ENCODE measurements at places on chromosomes 6 and 20. TPM values are rescaled to one million over a fixed set of nuclear protein-coding genes. Genes with fewer than 3 reads are reported as not detected.

GRCh38 chr6:35544769-35545361 lies 32.2 kb upstream of the TULP1 start:
- no peak for DNase-seq

The PDYN gene
- total RNA-seq: not detected

- peak; percentile 92 for DNase-seq
These were observed 44.8 kb downstream of the AGPAT4 start for GRCh38 chr6:161228921-161229591.

The NKX2-2 gene
- total RNA-seq: not detected

DNA sequence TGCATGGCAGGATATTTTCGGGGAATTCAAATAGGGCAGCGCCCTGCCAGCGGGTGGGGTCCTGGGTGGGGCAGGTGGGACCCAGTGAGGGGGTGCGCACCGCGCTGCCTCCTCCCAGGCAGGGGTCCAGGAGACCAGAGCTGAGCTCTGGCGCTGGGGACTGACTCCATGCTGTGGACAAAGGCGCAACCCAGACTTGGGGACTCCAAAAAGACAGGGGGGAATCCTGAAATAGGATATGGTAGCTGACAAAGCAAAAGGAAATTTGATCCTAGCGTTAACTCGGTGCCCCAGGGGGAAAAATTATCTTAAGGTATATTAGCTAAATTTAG lies 23.6 kb downstream of the TFAP2A start:
- DNase-seq: no peak

DNA sequence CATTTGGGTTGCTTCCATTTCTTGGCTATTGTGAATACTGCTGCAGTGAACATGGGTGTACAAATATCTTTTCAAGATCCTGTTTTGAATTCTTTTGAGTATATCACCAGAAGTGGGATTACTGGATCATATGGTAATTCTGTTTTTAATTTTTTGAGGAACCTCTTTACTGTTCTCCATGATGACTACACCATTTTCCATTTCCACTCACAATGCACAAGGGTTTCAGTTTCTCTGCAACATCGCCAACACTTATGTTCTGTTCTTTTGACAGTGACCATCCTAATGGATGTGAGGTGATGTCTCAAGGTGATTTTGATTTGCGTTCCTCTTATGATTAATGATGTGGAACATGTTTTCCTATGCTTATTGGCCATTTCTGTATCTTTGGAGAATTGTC lies 214.4 kb upstream of the ZFP64 start:
- DNase-seq: no peak

GRCh38 chr6:125824946-125825771 lies 34.4 kb downstream of the NCOA7 start:
- no peak for DNase-seq

DNA sequence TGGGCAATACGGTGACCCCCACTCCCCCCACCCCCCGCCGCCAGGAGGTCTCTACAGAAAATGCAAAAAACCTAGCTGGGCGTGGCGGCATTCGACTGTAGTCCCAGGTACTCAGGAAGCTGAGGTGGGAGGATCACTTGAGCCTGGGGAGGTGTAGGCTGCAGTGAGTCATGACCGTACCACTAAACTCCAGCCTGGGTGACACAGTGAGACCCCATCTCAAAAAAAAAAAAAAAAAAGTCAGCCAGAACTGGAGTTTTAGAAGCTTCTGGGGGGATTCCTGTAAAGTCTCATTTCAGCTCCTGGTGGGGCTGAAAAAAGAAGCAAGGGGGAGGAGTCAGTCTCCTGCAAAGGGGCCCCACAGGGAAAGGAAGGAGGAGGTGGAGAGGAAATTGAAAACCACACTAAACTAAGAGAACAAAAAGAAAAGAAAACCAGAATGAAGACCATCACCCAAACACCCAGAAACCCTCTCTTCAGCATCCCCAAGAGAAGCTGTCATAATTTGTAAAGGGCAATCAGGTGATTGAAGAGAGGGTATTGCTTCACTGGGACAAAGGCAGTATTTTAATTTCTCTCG lies 50.4 kb downstream of the NOL4L start:
- DNase-seq: no peak

The ZKSCAN8 gene
- 5.0 TPM for total RNA-seq

DNA sequence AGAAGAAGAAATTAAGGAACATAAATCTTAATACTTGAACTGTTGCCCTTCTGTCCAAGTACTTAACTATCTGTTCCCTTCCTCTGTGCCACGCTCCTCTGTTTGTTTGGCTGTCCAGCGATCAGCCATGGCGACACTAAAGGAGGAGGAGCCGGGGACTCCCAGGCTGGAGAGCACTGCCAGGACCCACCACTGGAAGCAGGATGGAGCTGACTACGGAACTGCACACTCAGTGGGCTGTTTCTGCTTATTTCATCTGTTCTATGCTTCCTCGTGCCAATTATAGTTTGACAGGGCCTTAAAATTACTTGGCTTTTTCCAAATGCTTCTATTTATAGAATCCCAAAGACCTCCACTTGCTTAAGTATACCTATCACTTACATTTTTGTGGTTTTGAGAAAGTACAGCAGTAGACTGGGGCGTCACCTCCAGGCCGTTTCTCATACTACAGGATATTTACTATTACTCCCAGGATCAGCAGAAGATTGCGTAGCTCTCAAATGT lies 17.1 kb downstream of the IRF4 start:
- no peak for DNase-seq

The PI3 gene
- total RNA-seq: not detected

GRCh38 chr6:108744996-108745395 lies 103.2 kb upstream of the ARMC2 start:
- no peak for DNase-seq

The IP6K3 gene
- 0.65 TPM for total RNA-seq

GRCh38 chr6:12289933-12290820 lies at the start of gene EDN1:
TSS of gene EDN1 (plus strand) at chr6:12290361. CDS start at chr6:12290630, 269 bp downstream.
- peak; percentile 44 for DNase-seq

The APOBEC2 gene
- total RNA-seq: not detected

- DNase-seq: no peak
These were observed 116.9 kb upstream of the DTNBP1 start for GRCh38 chr6:15779726-15780125.

DNA sequence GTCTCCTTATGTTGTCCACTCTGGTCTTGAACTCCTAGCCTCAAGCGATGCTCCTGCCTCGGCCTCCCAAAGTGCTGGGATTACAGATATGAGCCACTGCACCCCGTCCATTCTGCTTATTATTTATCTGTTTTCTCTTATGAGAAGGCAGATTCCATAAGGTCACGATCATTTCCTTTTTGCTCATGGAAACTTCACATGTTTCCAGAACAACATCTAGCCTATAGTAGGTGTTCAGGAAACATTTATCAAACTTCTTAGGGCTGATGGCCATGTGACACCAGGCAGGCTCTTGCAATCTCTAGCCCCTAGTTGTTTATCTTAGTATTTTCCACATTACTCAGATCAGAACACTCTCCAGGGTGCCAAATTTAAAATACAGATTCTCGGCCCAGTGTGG lies 61.2 kb downstream of the ZFP64 start:
- DNase-seq: no peak

DNA sequence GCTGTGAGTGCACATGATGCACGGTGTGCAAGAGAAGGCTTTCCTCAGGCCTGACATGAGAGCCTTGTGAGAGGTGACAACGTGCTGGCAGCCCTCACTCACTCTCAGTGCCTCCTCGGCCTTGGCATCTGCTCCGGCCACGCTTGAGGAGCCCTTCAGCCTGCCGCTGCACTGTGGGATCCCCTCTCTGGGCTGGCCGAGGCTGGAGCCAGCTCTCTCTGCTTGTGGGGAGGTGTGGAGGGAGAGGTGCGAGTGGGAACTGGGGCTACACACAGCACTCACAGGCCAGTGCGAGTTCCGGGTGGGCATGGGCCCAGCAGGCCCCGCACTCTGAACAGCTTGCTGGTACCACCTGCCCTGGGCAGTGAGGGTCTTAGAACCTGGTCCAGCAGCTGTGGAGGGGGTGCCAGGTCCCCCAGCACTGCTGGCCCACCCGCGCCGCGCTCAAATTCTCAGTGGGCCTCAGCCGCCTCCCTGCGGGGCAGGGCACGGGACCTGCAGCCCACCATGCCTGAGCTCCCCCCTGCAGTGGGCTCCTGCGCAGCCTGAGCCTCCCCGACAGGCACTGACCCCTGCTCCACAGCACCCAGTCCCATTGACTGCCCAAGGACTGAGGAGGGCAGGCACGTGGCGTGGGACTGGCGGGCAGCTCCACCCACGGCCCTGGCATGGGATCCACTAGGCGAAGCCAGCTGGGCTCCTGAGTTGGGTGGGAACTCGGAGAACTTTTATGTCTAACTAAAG lies 74.9 kb upstream of the BMP5 start:
- no peak for DNase-seq

The LY6G6F gene
- not detected for total RNA-seq

GRCh38 chr6:168678588-168678987 lies 237.6 kb downstream of the SMOC2 start:
- DNase-seq: no peak

- no peak for DNase-seq
These were observed 12.6 kb upstream of the FAM50B start for GRCh38 chr6:3836566-3836965.

- DNase-seq: no peak
These were observed 158.0 kb upstream of the BMP5 start for GRCh38 chr6:56033401-56033800.

- DNase-seq: no peak
These were observed 79.2 kb downstream of the LINC00237 start for GRCh38 chr20:21026951-21027350.

DNA sequence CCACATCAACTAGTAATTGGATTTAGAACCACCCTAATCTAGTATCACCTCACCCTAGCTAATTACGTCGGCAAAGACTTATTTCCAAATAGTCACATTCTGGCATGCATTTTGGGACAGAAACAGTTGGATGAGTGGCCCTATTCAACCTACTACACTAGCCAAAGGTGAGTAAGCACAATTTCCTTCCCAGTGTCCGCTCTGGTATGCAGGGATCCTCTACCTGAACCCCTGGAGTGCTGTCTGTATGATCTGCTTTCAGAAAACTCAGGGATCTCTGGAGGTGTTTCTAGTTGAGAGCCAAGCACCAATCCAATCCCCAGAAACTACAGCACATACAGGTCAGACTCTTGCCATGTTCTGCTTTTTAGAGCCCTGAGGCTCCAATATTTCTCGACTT lies 717.4 kb upstream of the MANEA start:
- no peak for DNase-seq

DNA sequence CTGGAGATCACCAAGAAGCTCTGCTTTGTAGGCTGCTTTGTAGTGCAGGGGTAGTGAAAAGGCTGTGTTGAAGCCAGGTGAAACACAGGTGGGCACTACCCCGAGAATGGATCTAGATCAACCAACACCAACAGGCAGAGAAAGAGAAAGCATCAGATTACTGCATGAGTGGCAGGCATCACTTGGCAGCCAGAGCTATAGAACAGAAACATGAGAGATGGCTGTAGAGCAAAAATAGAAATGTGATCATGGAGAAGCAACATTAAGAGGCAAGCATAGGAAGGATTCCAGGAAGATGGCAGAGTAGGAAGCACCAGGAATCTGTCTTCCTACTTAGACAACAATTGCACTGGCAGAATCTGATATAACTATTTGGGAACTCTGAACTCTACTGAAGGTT lies 311.1 kb upstream of the TCF21 start:
- DNase-seq: no peak

The SEMG1 gene
- not detected for total RNA-seq

DNA sequence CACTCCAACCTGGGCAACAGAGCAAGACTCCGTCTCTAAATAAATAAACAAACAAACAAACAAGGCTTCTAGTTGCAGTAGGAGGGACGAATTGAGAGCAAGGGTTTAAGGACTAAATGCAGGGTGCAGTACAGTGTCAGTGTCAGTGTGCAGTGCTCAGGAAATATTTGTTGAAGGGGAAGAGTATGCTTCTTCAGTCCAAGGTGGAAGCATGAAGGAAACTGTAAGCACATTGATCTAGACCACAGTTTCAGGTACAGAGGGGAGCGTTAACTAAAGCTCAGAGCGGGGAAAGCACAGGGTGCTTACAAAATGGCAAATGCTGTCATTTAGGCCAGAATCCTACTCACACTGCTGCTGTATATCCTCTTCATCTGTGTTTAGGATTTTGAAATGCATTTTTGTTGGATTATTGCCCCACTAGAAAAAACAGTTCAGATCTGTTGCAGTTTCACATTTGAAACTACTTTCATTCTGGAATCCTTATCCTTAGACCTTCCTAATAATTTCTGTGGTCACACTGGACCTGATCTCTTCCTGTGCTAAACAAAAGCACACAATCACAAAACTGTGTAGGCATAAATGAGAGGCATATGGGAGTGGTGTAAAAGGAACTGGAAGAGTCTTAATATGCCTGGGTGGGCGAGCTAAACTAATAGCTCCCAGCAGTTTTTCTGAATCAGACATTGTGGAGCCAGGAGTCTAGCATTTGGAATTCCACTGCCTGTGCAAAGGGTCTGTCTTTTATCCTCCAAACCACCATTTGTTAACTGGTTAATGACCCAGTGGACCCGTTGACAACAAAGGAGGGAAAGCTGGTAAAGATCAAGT lies 41.4 kb downstream of the CBFA2T2 start:
- DNase-seq: no peak

- no peak for DNase-seq
These were observed 29.1 kb downstream of the OPN5 start for GRCh38 chr6:47810885-47811284.

GRCh38 chr6:36323062-36323461 lies 13.6 kb downstream of the BNIP5 start:
- DNase-seq: no peak

The WFDC5 gene
- total RNA-seq: not detected

DNA sequence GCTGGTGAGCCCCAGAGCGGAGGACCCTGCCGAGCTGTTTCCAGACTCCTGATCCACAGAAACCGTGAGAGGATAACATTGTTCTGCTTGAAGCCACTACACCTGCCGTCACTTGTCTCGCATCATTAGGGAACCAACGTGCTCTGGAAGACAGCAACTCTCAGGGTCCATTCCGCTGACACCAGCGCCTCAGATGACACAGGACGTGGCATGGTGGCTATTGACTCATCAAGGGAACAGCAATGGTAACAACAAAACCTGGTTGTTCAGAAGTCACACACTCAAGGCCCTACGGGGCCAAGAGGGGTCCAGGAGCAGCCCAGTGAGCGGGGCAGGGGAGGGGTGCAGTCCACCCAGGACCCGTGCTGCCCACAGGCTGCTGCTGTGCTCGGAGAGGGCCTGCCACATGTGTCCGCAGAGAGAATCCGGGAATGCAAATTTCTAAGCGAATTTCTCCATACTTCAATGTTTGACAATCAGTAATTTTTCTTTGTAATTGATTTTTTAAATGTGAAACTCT lies 110.4 kb downstream of the TTLL2 start:
- no peak for DNase-seq

DNA sequence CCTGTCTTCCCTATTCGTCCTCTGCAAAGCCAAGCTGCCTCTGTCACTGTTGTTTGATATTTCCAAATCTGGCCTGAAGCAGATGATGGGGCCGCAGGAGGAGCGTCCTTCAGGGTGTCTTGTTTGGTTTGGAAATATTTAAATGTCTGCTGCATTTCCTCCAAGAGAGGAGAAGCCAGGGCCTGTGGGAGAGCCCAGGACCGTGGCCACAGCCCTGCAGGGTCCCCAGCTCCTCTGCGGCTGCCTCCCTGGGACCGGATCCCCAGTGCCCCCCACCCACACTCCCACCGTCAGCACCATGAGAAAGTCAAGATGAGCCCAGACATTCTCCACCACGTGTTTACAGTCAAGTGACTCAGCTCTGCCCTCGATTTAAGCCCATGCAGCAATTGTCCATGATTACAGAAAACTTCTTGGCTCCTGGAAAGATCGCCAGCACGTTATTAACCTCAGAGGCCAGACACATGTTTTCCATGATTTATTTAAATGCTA lies 18.2 kb downstream of the FOXF2 start:
- DNase-seq: no peak

The OR2J3 gene
- not detected for total RNA-seq

- no peak for DNase-seq
These were observed 1.6 kb downstream of the SAMD10 start for GRCh38 chr20:63977739-63978276.
